ENCODE measurements at places on chromosomes 16 and 17.
A peak's percentile ranks its signal among the peaks of the same experiment; 100 is the strongest.

- peak; percentile 48 for DNase-seq
These were observed 32.1 kb downstream of the CCDC40 start for GRCh38 chr17:80068301-80069222.

DNA sequence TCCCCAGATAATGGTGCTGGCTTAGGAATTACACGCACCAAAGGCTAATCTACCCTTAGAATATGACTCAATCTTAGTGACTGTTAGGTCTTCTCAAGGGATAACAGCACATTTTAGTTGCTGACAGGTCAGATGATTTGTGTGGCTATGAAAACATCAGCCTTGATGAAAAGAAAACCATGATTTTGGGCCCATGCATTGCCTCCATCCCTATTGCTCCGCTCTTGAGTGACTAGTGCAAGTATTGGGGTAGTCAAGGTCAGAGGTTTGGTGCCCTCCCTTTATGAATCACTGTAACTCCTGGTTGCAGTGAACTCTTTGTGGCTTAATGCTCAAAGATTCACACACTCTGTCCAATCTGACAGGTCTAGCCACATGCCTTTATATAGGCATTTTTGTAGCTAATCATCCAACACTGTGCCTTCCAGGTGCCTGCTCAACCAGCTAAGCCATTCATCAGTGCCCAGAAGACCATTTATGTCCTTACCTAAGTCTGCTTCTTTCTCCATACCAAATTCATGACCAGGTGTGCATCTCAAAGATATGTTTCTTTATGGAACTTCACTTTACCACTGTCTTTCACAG, 251.6 kb downstream of the KCNJ2 start:
- peak; percentile 28 for DNase-seq

DNA sequence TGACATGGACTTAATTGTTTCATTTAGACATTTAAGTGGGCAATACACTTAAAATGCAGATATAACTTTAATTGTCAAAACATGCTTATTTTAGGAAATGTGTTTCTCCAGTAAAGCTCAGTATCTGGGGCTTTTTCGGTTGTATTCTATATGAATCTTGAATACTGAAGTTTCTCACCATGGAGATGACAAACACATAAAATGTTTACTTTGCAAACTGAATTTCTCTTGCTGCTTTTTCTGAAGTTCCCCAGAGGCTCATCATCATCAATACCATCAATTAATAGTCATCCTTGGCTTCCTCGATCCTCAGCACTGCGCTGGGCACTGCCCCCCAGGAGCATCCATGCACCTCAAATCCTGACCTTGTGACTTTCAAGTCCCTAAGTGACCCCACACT, 227.3 kb downstream of the WWOX start:
- DNase-seq: no peak

DNA sequence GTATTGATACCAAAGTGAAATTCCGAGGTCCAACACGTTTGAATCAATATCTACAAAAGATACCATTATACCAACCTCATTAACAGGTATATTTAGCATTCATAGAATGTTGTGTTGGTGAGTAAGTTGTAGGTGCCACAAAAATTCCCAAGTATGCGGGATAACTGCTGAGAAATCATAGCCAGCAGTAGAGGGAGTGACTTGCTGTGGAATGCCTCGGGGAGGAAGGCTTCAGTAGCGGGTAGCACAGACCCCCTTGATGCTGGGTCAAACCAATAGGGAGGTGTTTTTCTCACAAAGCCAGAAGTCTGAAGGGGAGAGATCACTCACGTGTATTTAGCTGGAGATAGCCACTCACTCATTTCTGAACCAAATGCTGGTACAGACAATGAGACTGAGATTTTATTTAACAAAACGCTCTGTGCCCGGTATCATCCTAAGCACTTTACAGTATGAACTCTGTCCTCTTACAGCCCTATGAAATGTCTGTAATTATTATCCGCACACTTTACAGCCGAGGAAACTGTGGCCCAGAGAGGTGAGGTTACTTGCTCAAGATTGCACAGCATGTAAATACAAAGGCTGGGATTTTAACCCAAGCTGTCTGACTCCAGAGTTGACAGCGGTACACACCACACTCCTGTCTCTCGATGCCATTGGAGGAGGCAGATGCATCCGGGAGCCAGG, 23.1 kb downstream of the HSBP1 start:
- DNase-seq: no peak

DNA sequence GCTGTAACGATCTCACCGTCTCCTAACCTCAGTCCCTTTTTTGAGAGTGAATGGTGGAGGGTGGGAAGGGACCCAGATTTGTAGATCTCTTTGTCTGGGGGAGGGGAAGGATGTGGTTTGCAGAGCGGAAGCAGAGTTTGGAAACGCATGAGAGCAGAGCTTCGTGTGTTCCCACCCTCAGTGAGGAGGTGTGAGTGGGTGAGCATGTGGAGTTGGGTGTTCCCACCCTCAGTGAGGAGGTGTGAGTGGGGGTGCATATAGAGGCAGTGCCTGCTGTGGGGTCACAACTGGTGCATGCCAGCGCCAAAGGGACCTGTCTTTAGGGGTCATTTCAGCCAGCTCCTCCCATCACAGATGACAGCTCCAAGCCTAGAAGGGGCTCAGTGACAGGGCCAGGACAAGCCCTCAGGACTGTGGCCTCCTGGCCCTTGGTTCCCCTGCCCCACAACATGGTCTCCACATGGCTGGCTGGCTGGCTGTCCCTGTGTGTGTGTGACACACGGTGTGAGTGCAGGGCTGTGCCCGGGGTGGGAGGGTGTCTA, 1.8 kb upstream of the CISD3 start:
- no peak for DNase-seq

DNA sequence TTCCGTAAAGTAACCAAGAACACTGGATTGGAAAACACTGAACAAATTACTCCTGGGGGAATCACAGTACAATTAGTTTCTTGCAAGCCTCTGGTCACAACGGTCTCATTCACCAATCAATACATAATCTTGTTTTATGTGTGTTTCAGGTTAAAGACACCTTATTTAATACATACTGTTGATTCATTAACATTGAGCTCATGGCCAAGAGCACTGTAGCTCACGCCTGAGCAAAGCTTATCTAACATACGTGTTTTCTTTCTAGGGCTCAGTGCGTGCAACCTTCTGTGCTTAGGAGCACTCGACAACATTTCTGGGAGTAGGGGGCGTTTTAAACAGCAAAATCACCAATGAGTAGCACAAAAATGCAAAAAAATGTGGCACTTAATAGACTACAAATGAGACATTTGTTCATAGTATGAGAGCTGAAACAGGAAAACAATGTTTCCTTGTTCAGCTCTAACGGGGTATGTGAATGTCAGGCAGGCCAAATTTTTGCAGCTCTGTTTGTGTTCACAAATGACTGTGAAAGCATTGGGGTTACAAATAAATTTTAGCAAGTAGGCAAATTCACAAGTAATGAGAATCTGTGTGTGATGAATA, 206.2 kb downstream of the CNTNAP4 start:
- DNase-seq: no peak

- DNase-seq: no peak
These were observed 128.4 kb downstream of the ANKRD11 start for GRCh38 chr16:89361751-89362539.

GRCh38 chr16:74605332-74605731, 1.6 kb downstream of the GLG1 start:
- no peak for DNase-seq

- peak; percentile 87 for DNase-seq
These were observed 142.3 kb downstream of the ABCC12 start for GRCh38 chr16:48013491-48013901.

DNA sequence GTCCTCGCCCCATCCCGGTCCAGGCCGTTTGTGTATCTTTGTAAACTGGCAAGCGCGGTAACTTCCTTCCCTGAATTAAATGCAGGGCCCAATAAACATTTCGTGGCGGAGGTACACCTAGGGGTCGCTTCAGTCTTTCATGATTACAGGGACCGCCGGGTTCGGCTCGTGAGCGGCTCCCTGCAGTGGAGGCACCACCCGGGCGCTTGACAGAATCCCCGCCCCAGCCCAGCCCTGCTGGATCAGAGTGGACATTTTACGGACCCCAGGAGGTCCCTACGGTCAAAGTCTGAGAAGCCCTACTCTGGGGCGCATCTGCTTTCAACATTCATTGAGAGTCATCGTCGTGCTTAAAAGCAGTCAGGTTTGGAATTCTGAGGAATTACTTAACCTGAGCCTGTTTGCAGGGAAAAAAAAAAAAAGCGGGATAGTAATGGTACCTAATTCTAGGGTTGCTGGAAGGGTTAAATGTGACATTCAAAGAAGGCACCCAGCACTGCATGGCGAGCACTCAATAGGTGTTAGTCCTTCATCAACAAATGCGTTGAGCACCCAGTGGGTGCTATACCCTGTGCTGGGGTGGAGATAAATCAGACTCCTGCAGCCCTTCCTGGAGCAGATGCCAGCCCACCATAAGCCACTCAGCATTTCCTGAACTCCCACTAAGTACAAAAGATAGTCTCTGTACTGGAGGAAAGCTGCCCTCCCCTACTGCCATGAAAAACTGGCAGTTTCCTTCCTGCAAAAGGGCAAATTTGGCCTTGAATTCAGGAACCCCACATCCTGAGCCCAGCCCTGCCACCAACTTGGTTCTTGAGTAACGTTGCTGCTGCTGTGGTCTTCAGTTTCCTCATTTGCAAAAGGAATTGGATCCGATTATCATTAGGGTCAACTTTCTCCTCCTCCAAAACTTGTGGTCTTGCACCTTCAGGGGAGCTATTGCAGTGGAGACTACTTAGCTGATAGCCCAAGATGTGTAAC, 658 bp upstream of the DUSP3 start:
- no peak for DNase-seq

GRCh38 chr16:83117810-83118209, 491.0 kb downstream of the CDH13 start:
- DNase-seq: no peak

Data from kidney epithelial cell (primary cell).